ENCODE measurements at places on chromosomes 12 and 14.
A peak's percentile ranks its signal among the peaks of the same experiment; 100 is the strongest.

GRCh38 chr14:68794851-68795596 is 2.2 kb upstream of the ZFP36L1 start:
- DNase-seq: peak; percentile 78

DNA sequence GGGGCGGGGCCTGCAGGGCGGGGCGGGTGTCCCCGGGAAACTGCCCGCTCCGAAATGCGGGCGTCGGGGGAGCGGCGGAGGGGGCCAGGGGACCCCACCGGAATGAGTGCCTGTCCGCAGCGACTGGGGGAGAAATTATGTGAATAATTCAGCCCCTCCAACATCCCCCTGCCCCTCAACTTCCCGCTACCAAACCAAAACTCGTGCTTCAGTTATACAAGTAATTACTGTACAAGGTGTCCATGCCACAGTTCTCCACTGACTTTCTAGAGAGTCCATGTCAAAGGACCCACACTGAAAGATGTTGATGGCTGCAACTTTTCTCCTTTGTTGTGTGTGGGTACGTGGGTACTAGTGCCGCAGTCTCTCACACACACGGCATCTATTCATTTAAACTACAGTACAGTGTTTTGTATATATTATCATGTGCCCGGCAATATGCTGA is 414 bp upstream of the CDK17 start:
- peak; percentile 59 for DNase-seq

DNA sequence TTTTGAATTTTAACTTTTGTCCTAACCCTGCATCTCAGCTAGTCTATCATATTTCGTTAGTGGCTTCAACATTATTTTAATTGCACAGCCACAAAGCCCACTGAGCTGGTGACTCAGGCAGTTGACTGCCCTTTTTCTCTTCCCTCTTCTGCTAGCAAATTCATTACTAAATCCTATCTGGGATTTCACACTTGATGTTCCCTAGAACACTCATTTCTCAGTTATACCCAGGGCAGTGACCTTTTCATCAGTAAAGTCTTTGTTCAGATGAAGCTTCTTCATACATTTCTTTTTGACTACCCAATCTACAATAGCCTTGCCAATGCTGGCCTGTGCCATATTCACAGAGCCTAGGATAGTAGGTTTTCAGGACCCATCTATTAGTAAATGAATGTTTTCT is 107.0 kb downstream of the ATXN7L3B start:
- DNase-seq: no peak

GRCh38 chr14:101183376-101184103 is 280.0 kb upstream of the RTL1 start:
- no peak for DNase-seq

- DNase-seq: no peak
These were observed 6.8 kb upstream of the GDF11 start for GRCh38 chr12:55736076-55736475.

- no peak for DNase-seq
These were observed 183.6 kb upstream of the PZP start for GRCh38 chr12:9391815-9392214.

- no peak for DNase-seq
These were observed 17.1 kb downstream of the SLC11A2 start for GRCh38 chr12:51009056-51009440.

DNA sequence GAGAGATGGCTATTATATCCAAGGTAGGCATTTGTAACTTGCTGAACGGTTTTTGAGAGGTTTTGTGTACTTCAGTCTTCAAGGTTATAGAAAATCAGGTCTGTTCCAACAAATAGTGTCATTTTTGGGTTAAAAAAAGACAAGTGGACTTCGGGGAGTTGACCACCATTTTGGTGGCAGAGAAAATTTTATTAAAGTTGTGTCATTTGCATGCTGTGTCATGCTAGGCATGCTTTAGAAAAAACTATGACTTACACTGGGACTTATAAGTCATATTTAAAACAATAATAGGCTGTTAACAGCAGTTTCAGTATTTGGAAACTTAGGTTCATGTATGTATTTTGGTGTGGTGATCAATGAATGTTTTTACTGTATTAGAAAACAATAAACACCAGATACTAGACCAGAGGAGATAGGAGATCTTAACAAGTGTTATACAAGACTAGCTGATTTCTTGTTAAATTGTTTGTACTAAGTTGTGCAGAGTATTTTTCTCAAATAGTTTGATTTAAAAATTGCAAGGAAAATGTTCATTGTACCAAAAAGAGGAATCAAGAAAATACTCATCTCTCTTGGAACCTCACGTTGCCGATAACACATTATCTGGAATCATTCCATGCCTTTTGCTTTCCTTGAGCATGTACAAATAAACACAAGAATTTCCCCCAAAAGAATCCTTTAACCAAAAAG is 1.4 kb downstream of the RAN start:
- DNase-seq: no peak

DNA sequence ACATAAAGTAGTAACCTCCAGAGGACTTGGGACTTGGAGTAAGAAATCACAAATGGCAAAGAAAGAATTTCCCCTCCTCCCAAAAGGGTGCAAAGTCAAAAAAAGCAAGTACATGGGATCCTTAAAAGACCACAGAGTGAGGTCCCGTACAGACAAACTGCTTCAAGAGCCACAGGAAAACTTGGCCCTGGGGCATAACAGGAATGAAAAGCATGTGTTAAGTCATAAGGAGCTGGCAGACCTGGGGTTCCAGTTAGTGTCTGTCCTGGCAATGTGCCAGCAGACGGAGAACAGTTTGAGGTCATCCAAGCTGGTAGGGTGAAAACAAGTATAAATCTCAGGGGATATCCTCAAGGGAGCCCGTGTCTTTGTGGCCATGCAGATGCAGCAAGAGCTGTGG is 73.2 kb downstream of the HSD17B6 start:
- DNase-seq: no peak

GRCh38 chr14:100775831-100776591 is 49.3 kb downstream of the DLK1 start:
- no peak for DNase-seq

GRCh38 chr14:67269298-67270060 is 28.2 kb downstream of the PALS1 start:
- DNase-seq: peak; percentile 38

DNA sequence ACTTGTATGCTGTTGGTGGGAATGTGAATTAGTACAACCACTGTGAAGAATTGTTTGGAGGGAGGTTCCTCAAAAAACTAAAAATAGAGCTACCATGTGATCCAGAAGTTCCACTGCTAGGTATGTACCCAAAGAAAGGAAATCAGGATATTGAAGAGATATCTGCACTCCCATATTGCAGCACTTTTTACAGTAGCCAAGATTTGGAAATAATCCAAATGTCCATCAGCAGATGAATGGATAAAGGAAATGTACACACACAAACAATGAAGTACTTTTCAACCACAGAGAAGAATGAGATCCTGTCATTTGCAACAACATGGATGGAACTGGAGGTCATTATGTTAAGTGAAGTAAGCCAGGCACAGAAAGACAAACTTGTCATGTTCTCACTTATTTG is 25.9 kb downstream of the TIGAR start:
- no peak for DNase-seq

- DNase-seq: no peak
These were observed 7.2 kb upstream of the KLC1 start for GRCh38 chr14:103621860-103622259.

DNA sequence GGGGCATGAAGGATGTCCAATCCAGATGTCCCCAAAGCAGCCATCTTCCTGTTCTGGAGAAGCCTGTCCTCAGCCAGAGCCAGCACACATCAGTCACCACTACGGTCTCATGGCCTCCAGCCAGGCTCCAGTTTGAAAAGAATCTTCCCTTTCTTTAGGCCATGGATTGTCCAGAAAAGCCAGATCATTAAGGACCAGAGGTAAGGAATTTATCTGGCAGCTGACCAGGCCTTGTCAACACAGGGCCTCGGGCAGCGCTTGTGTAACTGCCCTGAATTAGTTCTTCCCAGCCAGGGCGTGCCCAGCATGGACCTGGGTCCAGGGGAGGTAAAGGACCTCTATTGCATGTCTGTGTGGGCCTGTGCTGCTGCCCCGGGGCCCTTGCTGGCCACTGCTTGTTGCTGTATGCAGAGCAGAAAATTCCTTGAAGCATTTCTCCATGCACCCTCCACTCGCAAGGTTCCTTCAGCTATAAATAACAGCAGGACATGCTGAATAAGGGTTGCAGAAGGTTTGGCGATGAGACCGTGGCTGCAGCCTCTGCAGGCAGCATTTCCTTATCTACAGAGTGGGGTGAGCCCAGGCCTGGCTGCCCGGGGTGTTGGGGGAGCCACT is 21.7 kb upstream of the VPS37B start:
- no peak for DNase-seq

- DNase-seq: no peak
These were observed 100.8 kb upstream of the BBS10 start for GRCh38 chr12:76449016-76449415.

GRCh38 chr12:78540606-78541336 is 323.8 kb upstream of the SYT1 start:
- no peak for DNase-seq

DNA sequence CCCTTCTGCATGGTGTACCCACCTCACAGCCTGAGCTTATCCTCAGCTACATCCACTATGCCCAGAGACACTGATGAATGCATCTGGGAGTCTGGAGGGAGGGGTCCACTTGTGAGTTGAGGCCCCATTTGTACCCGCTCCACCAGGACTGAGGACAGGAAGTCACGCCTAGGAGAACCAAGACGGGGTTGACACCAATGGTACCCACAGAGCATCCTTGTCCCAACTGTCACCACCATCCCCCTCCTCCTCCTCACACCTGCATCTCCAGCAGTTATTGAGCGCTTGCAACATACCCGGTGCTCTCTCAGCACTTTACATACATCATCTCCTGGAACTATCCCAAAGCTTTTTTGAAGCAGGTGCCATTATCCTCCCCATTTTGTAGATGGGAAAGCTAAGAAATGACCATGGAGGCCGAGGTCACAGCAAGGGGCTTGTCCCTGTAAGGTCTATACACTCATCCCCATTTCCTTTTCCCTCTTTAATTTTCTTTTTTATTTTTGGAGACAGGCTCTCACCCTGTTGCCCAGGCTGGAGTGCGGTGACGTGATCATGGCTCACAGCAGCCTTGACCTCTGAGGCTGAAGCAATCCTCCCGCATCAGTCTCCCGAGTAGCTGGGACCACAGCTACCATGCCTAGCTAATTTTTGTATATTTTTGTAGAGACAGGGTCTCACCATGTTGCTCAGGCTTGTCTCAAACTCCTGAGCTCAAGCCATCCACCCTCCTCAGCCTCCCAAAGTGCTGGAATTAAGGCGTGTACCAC is 31.7 kb downstream of the DGLUCY start:
- DNase-seq: no peak

GRCh38 chr12:52204095-52204930 is 12.5 kb upstream of the KRT80 start:
- no peak for DNase-seq

GRCh38 chr12:120708651-120709050 is 1.6 kb upstream of the UNC119B start:
- no peak for DNase-seq

GRCh38 chr12:112992541-112993398 is 14.5 kb downstream of the OAS2 start:
- peak; percentile 23 for DNase-seq

- DNase-seq: peak; percentile 49
These were observed 20.4 kb upstream of the ATP5MC2 start for GRCh38 chr12:53696285-53696654.

Data from hindlimb muscle (tissue), 1 donor.